ENCODE measurements at places on chromosomes 2 and 18.

DNA sequence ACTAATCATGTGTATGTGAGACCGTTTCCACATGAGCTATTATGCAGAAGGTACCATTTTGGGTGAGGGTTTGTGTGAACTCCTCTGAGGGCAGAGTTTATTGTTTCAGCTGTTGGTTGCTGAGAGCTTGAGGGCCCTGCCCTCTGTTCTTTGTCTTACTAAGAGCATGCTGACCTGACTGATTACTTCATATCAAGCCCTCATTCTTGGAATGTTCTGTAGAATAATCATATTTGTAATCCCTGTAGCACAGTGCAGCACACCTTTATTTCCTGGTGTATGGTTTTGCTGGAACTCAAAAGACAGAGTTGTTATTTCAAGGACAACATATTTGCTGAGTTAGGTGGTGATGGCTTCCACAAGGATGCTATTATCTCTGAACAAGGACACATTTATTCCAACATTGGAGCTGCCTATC lies 118.5 kb downstream of the GALNT3 start:
- DNase-seq = no peak

GRCh38 chr2:10889651-10890215 lies 22.0 kb upstream of the KCNF1 start:
- DNase-seq = no peak

- DNase-seq = no peak
Observed at GRCh38 chr2:177338177-177338721, 54.3 kb upstream of the AGPS start.

GRCh38 chr2:119068154-119068725 lies 90.3 kb downstream of the C1QL2 start:
- no peak for DNase-seq

GRCh38 chr2:40725950-40726349 lies 274.1 kb upstream of the SLC8A1 start:
- DNase-seq = no peak

GRCh38 chr18:43819397-43819796 lies 542.1 kb upstream of the SYT4 start:
- DNase-seq = no peak

- peak; percentile 34 for DNase-seq
Observed at GRCh38 chr2:174337337-174338146, 2.8 kb downstream of the SP9 start.

GRCh38 chr2:133476931-133477615 lies 91.2 kb downstream of the NCKAP5 start:
- no peak for DNase-seq

- peak; percentile 79 for DNase-seq
Observed at GRCh38 chr2:162318328-162319180, at the start of gene IFIH1. TSS of gene IFIH1 (minus strand) at chr2:162318684. CDS start at chr2:162318307, 377 bp downstream.

- DNase-seq = no peak
Observed at GRCh38 chr2:193114827-193115226, 920.1 kb upstream of the TMEFF2 start.

GRCh38 chr2:197035002-197035401 lies 108.5 kb upstream of the PGAP1 start:
- no peak for DNase-seq

DNA sequence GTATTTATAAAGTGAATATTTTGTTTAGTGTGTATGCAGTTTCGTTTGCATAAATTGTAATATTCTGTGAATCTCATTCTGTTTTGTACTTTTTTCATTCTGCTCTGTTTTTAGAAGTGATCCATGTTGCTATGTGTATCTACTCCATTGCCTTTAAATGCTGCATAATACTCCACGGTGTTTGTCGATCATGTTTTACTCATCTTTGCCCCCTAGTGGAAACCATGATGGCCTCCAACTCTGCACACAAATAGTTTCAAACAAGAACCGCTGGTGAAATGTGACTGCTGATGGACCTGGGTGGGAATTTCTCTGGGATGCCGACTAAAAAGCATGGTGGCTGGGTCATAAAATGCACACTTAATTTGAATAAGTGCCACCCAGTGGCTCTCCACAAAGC lies 32.0 kb upstream of the SKOR2 start:
- DNase-seq = no peak

- DNase-seq = no peak
Observed at GRCh38 chr2:216103213-216103612, 5.9 kb upstream of the XRCC5 start.

- DNase-seq = no peak
Observed at GRCh38 chr2:215771241-215771640, 242.1 kb downstream of the MREG start.

DNA sequence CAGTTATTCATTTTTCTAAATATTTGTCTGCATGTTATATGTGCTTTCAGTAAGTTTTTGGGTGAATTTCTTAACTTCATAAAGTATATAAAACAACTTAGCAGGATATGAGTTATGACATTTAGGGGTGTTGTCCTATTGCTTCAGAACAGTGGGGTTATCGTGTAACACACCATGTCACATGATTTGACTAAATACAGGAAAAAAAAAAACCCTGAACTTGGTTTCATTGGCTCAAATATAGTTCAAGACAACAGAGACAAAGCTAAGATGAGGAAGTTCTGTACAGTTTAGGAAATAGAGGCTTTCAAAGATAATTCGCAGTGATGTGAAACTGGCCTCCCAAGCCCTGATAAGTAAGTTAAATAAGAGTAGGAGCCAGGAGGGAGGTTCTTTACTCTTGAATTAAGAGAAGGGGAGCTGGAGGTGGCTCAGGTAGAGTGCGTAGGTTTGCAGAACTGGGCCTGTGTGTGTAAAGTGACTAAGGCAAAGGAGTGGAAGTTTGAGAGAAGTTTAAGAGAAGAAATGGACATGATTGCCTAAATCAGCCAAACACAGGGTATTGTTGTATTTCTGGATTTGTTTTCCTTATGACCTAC lies 53.9 kb downstream of the LIMS1 start:
- DNase-seq = no peak

DNA sequence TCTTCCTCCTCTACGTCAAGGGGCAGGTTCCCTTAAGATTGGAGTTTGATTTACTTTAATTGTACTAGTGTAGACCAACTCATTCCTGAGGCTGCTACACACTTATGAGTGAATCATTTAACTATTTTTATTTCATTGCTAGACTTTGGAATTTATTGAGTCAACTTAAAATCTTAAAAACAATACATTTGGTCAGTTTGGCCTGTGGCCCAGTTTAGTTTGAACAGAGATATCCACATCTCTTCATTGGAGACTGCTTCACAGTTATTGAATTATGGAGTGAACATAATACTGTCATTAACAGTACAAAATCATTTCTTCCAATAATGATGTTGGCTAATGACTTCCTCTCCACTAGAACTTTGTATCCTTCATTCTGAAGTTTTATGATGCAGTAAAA lies 34.5 kb upstream of the STPG4 start:
- DNase-seq = no peak

Measured in activated naive CD4-positive, alpha-beta T cell treated with Interleukin-2 at 50 U/mL for 16 hours (primary cell).